ENCODE measurements at places on chromosomes 6 and 20. TPM values are rescaled to one million over a fixed set of nuclear protein-coding genes. Genes with fewer than 3 reads are reported as not detected.

- no peak for DNase-seq
Observed at GRCh38 chr6:3646616-3647362, 104.7 kb downstream of the PXDC1 start.

- no peak for DNase-seq
Observed at GRCh38 chr20:24153101-24154040, 164.8 kb upstream of the GGTLC1 start.

The SLPI gene
- polyA plus RNA-seq = not detected

- DNase-seq = peak; percentile 62
Observed at GRCh38 chr20:33894798-33895197, 83.7 kb downstream of the CHMP4B start.

DNA sequence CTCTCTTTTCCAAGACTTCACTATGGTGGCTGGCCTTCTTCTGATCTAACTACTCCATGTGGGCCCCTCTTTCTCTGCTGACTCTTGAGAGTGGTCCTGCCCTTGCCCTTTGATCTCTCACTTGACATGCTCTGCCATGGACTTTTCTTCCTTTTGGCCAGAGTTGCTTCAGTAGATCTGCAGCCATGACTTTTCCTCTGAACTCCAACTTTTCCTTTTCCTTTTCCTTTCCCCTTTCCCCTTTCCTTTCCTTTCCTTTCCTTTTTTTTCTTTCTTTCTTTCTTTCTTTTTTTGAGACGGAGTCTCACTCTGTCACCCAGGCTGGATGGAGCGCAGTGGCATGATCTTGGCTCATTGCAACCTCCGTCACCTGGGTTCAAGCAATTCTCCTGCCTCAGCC lies 88.5 kb downstream of the JAG1 start:
- no peak for DNase-seq

- DNase-seq = peak; percentile 59
Observed at GRCh38 chr6:36769676-36770499, 69.4 kb downstream of the CPNE5 start.

GRCh38 chr20:22370137-22370536 lies 214.2 kb downstream of the FOXA2 start:
- DNase-seq = no peak

The NHLRC1 gene
- polyA plus RNA-seq = 1.1 TPM

DNA sequence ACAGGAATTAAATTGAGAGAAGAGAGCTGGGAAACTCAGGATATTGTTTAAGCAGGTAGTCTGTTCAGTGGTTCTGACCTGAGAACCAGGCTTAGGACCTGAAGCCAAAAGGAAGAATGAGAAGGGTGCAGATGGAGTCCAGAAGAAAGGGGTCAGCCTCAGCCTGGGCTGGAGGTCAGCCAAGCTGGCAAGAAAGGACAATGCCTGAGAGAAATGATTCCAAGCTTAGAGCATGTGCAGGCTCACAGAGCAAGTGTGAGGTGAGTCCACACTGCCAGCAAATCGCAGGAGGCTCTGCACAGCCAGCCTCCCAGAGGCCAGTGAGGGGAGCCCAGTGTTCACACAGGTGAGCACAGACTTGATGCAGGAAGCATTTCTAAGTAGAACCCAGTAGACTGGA lies 47.3 kb downstream of the DAAM2 start:
- DNase-seq = no peak

GRCh38 chr6:141413196-141413595 lies 719.5 kb upstream of the GJE1 start:
- peak; percentile 12 for DNase-seq
